NCI-H1105 (cell line): ENCODE measurements at places on chromosomes 3 and 15.
A peak's percentile ranks its signal among the peaks of the same experiment; 100 is the strongest.

- no peak for DNase-seq
These were observed 187.3 kb upstream of the ZNF385D start for GRCh38 chr3:21938267-21938681.

GRCh38 chr3:169613895-169614294, 49.6 kb downstream of the MECOM start:
- no peak for DNase-seq

DNA sequence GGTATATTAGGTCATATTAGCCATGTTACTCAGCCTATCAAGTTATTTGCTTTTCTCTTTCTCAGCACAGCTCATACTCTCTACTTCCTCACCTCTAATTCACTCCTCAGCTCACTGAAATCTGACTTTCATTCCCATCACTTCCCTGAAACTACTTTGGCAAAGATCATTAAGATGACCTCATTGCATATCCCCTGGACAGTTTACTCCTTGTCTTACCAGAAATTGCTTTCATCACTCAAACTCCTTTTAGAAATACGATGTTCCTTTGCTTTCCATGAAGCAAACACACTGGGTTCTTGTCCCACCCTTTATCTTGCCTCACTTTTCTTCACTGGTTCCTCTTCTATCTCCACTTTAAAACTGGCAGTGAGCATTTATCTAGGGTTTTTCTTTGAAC, 354.4 kb downstream of the TUSC7 start:
- no peak for DNase-seq

DNA sequence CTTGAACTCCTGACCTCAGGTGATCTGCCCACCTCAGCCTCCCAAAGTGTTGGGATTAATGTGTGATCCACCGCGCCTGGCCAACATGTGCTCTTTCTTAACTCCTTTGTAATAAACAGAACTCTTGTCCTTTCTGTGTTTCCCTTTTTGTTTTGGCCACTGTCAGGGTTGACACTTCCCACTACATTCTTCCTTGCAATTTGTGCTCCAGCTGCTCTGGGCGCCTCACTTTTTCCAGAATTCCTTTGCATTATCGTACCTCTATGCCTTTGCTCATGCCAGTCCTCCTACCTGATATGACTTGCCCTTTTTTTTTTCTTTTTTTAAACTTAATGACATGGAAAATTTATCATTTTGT, 38.8 kb upstream of the SMAD3 start:
- no peak for DNase-seq

DNA sequence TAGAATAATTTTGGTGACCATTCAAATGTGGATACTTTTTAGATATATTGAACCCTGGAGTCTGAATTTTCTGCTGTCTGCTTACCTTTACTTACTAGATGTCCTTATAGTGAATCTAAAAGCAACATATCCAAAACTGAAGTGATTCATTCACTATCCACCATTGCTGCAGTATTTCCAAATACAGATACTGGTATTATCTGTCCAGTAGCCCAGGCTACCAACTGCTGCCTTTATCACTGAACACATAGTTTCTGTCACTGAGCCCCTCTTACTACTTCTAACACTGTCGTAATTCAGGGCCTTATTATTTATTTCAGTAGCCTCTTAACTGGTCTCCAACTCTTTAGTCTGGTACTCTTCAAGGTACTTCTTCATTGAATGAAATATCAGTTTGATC, 49.2 kb downstream of the SLMAP start:
- DNase-seq: no peak

- DNase-seq: no peak
These were observed at the start of gene SKOR1 for GRCh38 chr15:67824976-67825880. TSS of gene SKOR1 (plus strand) at chr15:67825509. CDS start at chr15:67825603, 94 bp downstream.

DNA sequence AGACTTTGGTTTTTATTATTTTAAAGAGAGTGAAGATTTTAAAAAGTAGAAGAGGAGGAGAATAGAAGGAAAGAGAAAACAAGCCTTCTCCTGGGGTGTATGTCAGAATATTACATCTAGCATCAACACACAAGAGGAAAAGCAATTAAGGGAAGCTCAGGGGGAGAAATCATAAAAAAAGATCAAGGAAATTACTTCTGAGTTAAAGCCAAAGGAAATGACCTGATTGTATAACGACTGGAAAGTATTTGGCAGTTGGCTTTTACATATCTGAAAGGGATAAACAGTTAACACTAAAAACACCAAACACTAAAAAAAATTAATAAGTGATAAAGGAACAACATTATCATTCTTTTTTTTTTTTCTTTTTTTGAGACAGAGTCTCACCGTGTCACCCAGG, 58.4 kb downstream of the CPNE4 start:
- DNase-seq: no peak

DNA sequence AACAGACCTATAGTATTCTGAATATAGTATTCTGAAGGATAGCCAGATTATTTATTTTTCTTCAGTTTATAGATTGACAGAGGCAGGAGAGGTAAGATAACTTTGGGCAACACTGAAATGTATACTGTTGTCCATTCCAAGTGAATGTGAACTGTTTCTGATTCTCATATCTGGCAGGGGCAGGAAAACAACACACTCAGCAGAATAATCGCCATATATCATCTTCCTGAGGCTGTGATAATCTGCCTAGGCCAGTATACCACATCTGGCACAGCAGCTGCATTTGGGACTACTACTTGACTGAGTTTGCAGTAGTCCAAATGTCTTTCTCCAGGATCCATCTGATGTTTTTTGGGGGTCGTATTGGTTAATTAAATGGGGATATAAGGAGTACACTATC, 22.4 kb upstream of the SETD2 start:
- no peak for DNase-seq

GRCh38 chr15:64348455-64348854, 7.5 kb downstream of the CSNK1G1 start:
- DNase-seq: no peak

DNA sequence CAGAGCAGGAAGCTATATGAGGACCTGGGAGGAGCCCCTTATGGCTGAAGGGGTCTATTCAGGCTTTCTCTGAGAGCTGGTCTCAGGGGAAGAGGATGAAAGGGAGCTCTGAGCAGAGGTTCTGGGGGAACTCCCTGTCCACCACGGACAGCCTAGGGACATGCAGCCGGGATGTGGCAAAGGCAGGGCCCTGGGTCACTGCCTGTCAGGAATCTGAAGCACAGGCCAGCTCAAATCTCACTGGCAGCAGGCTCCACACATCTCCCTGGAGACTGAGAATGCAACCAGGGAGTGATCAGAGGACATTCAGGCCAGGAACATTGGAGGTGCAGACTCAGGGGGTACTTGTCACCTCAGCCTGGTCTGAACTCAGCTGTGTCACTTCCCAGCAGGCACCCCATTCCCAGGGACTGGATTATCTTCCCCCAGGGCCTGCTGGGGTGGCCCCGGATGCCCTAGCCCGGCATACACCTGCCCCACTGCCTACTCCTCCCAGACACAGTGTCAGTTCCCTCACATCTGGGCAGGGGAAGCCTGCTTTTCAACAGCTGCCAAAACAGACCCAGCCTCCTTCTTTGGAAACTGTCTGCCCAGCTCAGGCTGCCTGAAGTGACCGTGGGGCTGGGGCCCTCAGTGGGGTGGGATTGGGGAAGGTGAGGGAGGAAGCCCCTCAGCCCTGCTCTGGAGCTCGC, 18.3 kb upstream of the SEMA3F start:
- DNase-seq: no peak

- no peak for DNase-seq
These were observed 220.9 kb downstream of the AGBL1 start for GRCh38 chr15:86300390-86301125.

- DNase-seq: no peak
These were observed 139.1 kb downstream of the GBE1 start for GRCh38 chr3:81622395-81622794.

- DNase-seq: peak; percentile 90
These were observed 94.9 kb downstream of the BCHE start for GRCh38 chr3:165742351-165742750.

- DNase-seq: no peak
These were observed 255.6 kb upstream of the CNTN4 start for GRCh38 chr3:1843111-1843510.

GRCh38 chr3:39428745-39429201, 22.3 kb downstream of the RPSA start:
- DNase-seq: no peak

- DNase-seq: peak; percentile 92
These were observed 8.9 kb downstream of the ECE2 start for GRCh38 chr3:184284696-184285095.

DNA sequence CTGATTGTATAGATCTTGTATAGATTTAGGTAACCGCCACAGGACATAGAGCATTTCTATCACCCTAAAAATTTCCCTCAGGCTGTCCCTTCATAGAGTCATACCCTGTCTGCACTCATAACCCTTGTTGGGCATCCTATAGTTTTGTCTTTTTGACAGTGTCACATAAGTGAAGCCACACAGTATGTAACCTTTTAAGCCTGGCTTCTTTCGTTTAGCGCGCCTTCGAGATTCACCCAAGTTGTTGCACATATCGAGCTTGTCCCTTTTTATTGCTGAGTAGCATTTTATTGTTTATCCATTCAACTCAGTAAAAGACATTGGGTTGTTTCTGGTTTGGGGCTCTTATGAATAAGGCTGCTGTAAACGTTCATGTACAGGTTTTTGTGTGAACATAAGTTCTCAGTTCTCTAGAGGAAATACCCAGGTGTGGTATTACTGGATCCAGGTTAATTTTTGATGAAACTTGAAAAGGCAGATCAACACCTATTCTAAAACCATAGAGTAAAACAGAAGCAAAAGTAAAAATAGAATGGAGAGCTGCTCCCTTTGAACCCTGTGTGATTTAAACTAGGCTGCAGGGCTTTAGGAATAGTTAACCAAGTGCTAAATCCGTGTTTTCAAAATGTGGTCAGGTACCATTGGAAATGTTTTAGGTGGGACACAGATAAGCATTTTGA, 49.5 kb downstream of the CD86 start:
- DNase-seq: no peak

DNA sequence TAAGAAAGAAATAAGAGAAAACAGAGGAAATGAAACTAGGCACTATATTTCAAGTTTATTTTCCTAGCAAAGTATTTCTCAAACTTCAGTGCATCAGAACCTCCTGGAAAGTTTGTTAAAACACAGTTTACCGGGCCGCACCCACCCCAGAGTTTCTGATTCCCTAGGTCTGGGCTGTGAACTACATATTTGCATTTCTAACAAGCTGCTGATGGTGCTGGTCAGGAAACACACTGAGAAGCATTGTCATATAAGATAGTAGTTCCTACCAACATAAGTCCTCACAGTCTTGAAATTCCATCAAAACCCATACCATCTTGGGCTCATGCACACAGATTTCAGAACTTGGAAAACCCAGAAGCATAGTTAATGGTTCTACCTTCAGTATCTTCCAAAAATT, 8.3 kb downstream of the SLC9A9 start:
- DNase-seq: no peak

- DNase-seq: no peak
These were observed 7.4 kb upstream of the ANPEP start for GRCh38 chr15:89822026-89822425.

GRCh38 chr3:171465763-171466162, 5.6 kb upstream of the TNIK start:
- no peak for DNase-seq

DNA sequence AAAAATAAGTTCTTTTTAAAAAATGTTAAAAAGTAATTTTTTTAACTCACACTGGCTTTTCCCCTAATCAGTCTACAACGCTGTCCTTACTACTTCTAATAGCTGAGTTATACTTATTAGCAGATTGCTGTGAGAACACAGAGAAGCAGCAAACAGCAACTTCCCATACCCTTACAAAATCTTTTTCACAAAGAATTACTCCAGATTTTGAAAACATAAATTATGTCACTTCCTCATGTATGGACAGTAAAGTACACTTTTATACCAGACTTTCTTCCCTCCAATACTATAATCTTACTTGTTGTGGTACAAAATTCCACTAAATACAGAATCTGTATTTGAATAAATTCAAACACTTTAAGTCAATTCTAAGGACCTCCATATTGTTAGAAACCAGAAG, 2.1 kb downstream of the PHC3 start:
- DNase-seq: no peak

DNA sequence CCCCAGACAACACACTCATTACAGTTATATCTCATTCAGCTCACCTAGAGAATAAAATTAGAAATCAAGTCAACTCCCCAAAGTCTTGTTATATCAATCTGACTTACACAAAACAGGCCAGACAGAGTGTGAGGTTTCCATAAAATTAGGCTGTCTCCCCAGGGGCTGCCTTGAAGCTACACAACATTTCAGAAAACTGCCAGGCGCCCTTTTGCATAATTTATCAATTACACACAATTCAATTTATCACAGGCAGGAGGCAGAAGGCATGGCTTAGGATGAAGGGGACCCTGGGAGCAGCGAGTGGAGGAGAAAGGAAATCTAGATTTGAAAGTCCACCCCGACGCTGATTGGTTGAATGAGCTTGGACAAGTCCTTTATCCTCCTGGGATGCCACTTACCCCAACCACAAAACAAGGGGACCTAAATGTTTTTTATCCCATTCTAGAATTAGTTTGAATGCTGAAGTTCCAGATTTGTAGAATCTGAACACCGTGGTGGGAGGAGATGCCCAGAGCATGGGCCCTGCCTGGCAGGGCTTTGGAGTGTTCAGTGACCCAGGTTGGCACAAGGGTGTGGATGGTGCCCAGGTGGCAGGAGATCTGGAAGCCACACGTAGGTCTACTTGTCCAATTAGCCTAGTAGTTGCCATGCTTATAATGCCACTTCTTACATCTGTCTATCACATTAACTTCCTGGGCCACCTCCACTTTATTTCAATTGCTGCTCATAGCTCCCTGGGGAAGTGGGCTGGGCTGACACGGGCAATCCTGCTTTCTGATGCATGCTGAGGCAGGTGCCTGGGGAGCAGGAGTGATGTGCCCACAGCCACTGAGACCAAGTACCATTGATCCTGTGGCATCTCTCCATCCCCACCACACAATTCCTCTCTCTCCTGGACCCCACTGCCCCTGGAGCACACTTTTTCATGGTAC, 119.8 kb upstream of the TLE3 start:
- no peak for DNase-seq

DNA sequence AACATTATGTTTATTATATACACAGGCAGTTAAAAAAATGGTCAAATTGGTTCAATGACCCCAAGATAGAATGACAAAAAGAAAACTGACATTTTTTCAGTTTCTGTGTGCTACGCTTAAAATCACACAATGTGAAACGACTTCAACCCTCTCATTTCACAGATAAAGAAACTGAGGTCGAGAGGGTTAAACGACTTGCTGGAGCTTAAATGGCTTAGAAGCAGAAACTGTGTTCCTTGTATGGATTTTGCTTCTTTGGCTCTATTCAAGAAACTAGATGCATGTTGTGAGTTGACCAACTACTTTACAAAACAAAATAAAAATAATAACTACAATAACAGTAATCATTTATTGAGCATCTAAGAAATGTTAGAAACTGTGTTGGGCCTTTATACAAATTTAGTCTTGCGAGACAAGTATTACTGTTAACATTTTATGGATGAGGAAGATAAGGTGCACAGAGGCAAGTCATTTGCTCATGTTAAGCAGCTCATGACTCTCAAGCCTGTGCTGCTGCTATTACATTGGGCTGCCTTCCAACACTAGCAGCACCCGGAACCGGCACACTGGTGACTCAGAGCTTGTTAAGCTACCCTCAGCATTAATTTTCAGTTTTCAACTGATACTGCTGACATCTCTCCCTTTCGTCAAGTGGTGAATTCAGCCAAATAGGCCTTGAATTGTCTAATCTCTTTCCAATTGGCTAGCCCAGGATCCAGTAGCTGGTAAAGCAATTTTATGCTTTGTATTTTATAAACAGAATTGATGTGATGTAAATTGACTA, 487.6 kb downstream of the NAALADL2 start:
- peak; percentile 43 for DNase-seq

GRCh38 chr15:76502678-76503077, 166.1 kb downstream of the ISL2 start:
- no peak for DNase-seq

- DNase-seq: no peak
These were observed 42.2 kb downstream of the PXYLP1 start for GRCh38 chr3:141273700-141274410.
